ENCODE measurements at places on chromosomes 16 and 17.
A peak's percentile ranks its signal among the peaks of the same experiment; 100 is the strongest.

GRCh38 chr16:61413021-61413420 is 623.2 kb downstream of the CDH8 start:
- DNase-seq: no peak

DNA sequence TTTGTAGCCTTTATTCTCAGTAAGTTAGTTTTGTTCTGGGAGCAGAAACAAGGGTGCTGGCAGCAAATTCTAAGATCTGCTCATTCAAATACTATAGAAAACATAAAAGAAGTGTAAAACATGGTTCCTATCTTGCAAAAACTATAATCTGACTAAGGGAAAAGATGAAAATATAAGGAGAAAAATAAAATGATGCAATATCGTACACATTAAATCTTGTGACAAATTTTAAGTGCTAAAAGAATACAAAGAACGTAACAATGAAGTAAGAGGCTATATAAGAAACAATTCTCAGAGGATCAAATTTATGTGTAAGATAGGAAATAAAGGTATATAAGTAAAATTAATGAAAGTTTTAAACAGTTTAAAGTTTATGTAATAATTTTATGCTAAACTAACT is 224.6 kb downstream of the CEP112 start:
- DNase-seq: no peak

- peak; percentile 15 for DNase-seq
Measured at GRCh38 chr17:61363601-61364462, 35.8 kb upstream of the TBX2 start.

DNA sequence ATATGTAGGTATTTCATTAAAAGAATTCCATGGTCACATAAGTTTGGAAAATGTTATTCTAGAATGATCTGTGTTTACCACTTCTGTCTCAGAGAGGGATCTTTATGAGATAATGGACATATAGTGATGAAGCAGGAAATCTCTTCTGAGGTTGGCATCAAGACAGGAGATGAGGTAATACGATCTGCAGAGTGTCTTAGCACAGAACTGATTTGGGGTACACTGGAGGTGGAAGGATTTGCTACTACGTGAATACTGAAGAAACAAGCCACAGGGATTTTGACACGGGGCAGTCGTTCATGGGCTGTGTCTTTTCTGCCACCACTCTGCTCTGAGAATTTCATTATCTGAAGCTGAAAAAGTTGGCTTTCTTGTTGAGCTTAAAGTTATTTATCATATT is 5.5 kb downstream of the CBFB start:
- no peak for DNase-seq

Measured in PC-3 (cell line).